PC-3 (cell line): ENCODE measurements at places on chromosomes 5 and 9. TPM values are rescaled to one million over a fixed set of nuclear protein-coding genes. Genes with fewer than 3 reads are reported as not detected.

- DNase-seq, result no peak
Observed at GRCh38 chr5:174431504-174431903, 292.9 kb upstream of the MSX2 start.

- DNase-seq, result no peak
Observed at GRCh38 chr5:95647886-95648860, 1.6 kb downstream of the RFESD start.

DNA sequence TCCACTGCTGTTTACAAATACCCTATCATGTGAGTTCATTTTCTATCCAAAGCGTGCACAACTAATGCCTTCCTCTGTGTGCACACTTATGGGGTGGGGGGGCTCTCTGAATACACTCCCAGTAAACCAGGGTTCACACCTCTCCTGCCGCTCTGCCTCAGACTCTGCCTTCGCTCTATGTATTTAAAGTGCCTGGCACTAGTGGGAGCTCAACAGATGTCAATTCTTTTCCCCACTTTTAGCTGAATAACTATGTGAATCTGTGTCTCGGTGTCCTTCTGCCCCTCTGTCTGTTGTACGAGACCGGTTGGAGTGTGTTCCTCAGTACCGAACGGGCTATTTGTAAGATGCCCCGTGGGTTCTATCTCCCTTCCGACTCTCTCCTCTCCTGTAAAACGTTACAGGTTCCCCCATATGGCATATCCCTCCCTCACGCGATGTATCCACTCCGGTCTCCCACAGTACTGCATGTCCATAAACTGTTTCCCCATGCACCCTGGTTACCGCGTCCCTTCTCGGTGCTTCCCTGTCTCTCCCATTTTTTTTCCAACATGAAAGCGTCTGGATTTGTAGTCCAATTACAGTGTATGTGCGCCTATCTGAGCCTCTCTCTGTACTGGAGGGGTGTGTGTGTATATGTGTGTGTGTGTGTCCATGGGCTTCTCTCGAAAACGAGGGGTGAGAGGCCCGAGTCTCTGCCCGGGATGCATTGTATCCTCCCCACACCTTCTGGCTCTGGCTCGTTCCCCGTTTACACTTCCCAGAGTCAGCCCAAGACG is 1.6 kb downstream of the ELL2 start:
- DNase-seq, result no peak

DNA sequence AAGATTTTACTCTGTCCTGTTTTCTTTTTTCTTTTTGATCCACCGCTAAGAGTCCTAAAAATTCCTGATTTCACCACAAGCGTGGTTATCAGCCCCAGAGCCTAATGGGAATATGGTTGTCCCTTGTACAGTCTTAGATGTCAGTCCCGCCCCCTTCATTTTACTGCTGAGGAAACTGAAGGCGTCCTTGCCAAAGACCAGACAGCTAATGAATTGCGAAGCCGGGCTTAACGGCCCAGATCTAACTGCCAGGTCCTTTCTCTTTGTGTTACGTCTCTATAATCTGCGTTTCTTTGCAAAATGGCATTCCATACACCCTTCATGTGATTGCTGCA is 497 bp downstream of the NSA2 start:
- peak; percentile 25 for DNase-seq

- DNase-seq, result peak; percentile 22
Observed at GRCh38 chr9:127225801-127226625, 38.6 kb upstream of the GARNL3 start.

DNA sequence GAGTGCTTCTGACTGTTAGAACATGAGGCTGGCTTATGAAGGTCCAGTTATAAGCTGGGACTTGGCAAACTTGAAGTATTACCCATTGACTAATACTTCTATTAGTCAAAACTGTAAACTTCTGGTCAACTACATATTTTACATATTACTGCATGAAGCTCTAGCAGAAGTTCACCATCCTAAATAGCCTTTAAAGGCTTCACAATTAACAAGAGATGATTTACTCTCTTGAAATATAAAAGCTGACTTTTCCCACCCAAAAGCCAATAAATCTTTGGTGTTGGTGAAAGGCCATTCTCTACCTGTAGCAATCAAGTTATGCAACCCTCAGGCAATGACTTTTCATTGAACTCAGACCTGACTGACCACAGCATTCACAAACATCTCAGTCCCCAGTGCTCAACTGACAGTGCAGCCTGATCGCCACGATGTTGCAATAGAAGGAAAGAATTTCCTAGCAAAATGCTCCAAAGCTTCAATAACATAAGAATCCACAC is 345.6 kb downstream of the EBF1 start:
- peak; percentile 78 for DNase-seq

DNA sequence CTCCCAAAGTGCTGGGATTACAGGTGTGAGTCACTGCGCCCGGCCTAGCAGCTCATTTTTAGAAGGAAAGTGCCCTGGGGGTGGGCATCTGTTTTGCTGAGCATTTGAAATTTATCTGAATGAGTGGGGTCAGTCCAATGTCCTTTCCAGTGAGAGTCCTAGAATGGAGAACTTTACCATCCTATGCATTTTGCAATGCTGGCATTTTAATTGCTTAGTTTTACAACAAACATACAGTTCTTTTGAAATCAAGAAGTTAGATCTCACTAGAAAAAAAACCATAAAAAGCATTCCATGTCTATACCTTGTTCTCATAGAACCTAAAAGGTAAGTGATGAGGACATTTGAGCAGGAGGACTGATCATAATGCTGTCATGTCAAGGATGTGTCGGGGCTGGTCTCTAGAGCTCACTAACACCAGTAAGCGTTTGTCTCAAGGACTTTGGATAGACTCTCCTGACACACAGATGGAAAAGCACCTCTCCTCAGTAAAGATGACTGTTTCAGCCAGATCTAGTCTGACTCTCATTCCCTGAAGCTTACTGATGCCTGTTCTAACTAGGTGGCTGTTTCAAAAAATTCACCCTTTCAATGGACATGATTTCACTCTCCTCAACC is 83.9 kb downstream of the DCP2 start:
- DNase-seq, result no peak

DNA sequence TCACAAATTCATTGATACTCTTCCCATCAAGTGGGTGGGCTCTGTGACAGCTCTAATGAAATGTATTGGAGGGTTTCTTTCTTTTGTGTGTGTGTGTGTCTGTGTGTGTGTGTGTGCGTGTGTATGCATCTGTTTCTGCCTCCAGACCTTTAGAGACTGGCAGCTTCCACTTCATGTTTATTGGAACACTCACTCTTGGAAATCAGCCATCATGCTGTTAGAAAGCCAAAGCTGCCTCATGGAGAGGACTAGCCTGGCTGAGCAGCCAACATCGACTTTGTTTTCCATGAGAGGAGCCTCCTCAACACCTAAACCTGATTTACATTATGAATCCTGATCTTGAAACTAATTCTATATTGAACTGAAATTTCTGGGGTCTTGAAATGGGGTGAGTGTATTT is 128.5 kb upstream of the FAM174A start:
- peak; percentile 18 for DNase-seq

GRCh38 chr5:162824360-162824759 is 613.0 kb upstream of the CCNG1 start:
- no peak for DNase-seq

The IFNA10 gene
- total RNA-seq, result not detected in 2 replicates

The ADAMTS12 gene
- total RNA-seq, result 0.18 and 3.3 TPM in 2 replicates
